ENCODE measurements at places on chromosomes 1 and 21.

DNA sequence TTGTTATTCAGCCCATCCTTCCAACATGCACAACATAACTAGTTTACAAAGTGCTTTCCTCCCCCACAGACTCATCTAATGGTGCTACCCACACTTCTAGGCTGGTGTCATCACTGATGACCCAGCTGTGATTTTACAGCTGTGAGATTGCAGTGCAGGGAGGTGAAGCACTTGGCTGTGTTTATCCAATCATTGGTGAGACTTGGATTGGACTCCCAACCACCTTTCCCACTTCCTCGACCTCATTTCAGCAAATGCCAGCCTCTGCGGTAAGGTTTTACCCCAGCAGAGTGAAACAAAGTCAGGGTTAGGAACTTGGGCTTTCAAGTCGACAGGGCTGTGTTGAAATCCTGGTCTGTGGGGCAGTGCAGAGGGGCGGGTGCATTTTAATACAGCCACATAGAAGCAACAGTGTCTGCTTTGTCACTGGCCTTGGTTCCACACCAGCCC, 22.1 kb downstream of the ECHDC2 start:
- DNase-seq: no peak

DNA sequence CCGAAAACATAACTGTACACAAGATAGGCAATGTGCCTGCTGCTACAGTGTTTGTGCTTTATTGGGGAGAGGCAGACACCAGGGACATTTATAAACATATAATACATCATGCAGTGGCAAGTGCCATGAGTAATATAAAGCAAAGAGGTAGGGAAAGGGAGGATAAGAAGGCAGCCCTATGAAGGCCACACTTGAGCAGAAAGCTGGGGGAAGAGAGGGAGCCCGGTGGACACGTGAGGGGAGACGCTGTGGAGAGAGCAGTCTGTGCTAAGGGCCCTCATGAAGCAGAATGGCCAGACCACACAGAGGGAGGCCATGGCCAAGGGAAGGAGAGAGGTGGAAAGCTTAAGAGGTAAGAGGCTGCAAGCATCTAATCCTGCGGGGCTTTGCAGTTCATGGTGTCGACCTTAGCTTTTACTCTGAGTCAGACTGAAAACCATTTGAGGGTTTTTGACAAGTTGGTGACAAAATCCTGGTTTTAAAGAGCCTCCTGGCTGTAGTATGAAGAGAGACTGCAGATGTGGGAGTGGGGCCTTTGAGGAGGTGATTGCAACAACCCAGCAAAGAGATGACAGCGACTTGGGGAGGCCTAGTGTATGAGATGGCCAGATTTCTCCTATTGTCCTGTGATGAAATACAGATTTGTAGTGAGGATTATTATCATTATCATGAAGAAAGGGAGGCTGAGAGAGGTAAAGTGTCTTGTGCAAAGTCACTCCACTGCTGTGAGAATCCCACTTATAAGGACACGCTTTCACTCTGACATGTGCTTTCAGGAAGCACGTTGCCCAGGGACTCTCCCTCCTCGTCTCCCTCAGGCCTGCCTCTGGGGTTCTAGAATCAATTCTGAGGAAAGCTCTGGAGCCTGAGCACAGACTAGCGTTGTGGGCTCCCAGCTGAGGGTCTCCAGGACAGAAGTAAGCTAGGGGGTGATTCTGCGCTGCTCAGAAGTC, 192.9 kb downstream of the RHOU start:
- DNase-seq: no peak

GRCh38 chr21:41187537-41188025, 19.6 kb downstream of the BACE2 start:
- DNase-seq: no peak

- no peak for DNase-seq
Measured at GRCh38 chr1:36771240-36771639, 263.1 kb downstream of the GRIK3 start.

DNA sequence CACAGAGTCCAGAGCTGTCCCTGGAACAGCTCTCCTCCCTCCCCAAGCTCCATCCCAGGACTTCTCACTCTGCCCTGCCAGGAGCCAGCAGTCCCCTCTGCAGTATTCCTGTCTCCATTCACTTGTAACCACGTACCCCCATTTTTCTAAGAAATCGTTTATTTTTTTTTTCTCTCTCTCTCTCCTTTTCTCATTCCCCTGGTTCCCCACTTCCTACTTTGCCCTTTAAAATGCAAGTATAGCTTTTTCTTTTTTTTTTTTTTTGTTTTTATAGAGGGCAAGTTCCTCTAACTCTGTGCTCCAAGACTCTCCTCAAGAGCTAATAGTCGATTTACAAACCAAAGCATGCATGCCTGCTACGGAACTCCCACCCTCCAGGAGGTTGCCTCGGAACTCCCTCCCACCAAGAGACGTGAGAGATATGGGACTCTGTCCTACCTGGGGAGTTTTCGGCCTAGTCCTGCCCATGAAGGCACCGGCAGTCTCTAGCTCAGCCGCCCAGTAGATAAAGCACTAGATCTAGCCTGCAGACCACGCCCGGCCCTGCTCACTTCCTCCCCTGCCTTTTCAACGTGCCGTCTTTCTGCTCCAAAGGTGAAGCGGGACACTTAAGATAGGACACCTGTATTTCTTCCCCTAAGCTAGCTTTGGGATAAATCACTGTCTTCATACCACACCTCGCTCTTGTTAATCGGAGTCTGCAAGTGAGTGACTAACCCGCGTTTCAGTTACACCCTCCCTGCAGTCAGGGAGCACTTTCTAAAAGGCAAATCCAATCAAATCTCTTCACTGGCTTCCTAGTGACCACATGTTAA, 27.7 kb downstream of the TNFRSF9 start:
- no peak for DNase-seq

DNA sequence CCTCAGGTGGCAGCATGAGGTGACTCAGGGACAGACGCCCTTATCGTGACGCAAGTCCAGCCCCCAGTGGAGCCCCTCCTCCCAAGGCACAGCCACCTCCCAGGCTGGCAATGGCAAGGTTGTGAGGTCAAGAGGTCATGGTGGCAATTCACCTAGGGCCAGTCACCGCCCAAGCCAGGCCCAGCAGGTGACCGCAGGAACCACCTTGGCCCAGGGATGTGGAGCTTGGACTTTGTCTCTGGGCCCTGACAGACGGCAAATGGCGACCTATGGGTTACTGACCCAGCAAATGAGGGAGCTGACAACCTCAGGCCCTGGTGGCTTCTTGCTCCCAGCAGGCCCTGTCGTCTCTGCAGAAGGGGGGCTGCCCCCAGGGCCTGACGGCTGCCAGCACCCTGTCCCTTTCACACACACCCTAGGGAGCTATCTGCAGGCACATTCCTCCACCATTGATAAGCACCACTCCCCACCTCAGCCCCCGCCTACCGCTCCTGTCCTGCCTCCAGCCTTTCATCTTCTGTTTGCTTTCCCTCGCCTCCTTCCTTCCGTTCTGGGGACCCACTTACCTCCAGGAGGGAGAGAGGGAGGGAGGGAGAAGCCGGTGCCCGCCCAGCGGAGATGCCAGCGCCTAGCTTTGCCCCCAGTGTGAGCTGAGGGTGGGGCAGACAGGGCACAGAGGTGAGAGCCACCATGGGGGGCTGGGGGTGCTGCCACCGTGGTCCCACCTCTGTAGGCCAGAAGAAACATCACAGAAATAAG, 12.1 kb downstream of the EPHA2 start:
- DNase-seq: no peak

- DNase-seq: peak; percentile 62
Measured at GRCh38 chr1:110312188-110313121, 26.7 kb upstream of the RBM15 start.

DNA sequence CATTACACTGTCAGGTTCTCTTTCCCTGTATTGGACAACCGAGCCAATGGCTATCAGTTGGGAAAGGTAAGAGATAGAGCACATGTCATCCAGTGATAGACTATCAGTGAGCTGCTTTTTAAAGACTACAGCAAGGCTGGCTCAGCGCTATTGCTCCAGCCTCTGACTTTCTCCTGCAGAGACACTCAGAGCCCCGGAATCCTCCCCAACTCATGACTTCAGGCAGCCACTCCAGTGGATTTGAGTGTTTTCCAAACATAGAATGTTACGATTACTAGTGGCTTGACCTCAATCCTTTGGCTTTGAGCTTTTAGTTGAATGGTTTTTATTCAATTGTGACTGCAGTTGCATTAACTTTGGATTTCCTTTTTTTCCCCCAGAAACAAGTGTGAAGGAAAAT, 331.9 kb downstream of the DISC1 start:
- no peak for DNase-seq

GRCh38 chr1:204545881-204546280, 29.7 kb downstream of the MDM4 start:
- no peak for DNase-seq

DNA sequence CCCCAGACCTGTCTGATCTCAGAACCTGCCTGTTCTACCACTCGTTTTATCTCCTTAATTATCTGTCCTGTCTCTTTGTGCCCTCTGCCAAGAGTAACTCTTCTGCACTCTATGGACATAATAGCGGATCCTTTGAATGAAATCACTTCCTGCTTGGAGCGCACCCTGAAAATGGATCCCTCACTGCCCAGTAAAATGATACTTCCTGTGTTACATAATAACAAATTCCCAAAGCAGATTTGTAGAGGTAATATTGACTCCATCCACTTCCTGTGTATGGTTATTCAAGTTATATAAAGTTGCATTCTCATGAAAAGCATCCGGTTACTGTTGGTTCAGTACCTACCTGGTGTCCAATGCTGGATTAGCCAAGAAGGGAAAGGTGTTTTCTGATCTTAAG, 246.0 kb downstream of the TRABD2B start:
- DNase-seq: no peak

GRCh38 chr1:227940791-227941241, 6.9 kb downstream of the WNT9A start:
- DNase-seq: no peak

DNA sequence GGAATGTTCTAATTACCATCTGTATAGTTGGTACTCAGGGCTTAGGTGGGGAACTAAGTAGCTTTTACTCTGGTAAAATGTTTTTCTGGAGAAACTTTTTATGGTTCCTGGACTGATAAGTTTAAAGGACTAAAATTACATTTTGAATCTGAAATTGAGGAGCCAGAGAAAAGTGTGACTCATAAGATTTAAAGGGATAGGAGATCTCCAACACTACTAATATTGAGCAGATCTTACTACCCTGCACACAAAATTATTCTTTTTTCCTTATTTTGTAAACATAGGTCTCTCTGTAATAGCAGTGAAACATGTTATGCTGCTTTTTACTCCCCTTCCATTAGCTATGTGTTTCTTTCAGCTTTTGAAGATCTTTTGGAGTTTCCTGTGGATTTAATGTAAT, 32.5 kb downstream of the MTF2 start:
- no peak for DNase-seq

GRCh38 chr1:225712391-225712790, 59.5 kb upstream of the ENAH start:
- no peak for DNase-seq

DNA sequence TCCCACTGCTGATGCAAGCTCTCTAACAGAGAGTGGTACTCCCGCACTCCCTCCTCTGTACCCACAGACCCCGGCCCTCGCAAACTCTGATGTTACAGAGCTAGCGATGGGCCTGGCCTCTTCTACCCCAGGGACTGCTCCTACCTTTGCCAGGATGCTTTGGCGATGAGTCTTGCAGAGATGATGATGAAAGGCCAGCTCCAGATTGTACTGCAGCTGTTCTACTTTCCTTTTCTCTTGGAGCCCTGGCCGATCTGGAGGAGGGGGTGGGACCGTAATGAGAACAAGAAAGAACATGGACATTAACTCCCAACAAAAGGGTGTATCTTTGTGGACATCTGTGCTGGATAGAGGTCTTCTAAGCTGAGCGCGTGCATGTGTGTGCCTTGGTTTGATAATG, 6.0 kb upstream of the LINGO4 start:
- no peak for DNase-seq

DNA sequence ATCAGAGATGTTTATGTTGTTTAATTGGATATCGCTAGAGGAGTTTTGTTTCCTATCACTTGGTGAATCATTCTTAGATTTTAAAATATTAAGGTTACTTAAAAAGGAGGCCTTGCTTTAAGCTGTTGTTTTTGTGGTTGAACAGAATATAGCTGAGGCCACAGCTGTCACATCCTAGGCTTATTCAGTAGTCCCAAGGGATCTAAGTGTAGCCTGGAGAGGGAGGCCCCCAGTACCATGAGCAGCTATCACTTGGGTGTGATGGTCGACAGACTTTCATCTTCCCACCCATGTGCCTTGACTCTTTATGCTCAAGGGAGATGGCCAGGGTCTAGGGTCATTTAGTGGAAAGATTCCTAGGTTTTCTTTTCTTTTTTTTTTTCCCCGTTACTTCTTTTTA, 278.7 kb downstream of the HHAT start:
- DNase-seq: no peak

- no peak for DNase-seq
Measured at GRCh38 chr1:200290010-200290685, 119.7 kb downstream of the ZNF281 start.

GRCh38 chr1:234737967-234738314, 128.0 kb upstream of the IRF2BP2 start:
- no peak for DNase-seq

GRCh38 chr1:210707300-210708240, 378.9 kb downstream of the HHAT start:
- DNase-seq: no peak

DNA sequence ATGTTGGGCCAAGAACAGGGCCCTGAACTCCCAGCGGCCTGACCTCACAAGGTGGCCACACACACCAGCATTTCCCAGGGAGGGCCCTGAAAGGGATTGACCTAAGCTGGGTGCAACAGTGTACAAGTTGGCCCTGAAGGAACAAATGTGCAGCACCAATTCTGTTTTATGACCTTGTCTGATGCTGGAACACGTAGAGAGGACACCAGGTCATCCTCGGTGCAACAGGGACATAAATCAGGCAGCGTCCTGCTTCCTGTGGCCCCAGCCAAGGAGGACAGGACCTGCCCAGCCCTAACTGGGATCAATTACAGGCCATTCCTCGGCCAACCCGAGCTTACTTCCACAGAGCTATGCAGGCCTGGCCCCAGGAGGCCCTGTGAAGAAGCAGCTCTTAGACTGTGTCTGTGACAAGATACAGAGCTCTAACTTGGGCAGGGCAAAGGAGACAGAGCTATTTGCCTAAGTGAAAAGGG, 12.8 kb upstream of the PHC2 start:
- DNase-seq: no peak

- DNase-seq: no peak
Measured at GRCh38 chr21:18663663-18664062, 260.1 kb upstream of the TMPRSS15 start.

All from stimulated activated CD8-positive, alpha-beta memory T cell treated with anti-CD3 and anti-CD28 coated beads, Interleukin-2, amount 100 ng/mL, for 48 hours (primary cell).